ENCODE measurements at places on chromosomes 12 and 14.

DNA sequence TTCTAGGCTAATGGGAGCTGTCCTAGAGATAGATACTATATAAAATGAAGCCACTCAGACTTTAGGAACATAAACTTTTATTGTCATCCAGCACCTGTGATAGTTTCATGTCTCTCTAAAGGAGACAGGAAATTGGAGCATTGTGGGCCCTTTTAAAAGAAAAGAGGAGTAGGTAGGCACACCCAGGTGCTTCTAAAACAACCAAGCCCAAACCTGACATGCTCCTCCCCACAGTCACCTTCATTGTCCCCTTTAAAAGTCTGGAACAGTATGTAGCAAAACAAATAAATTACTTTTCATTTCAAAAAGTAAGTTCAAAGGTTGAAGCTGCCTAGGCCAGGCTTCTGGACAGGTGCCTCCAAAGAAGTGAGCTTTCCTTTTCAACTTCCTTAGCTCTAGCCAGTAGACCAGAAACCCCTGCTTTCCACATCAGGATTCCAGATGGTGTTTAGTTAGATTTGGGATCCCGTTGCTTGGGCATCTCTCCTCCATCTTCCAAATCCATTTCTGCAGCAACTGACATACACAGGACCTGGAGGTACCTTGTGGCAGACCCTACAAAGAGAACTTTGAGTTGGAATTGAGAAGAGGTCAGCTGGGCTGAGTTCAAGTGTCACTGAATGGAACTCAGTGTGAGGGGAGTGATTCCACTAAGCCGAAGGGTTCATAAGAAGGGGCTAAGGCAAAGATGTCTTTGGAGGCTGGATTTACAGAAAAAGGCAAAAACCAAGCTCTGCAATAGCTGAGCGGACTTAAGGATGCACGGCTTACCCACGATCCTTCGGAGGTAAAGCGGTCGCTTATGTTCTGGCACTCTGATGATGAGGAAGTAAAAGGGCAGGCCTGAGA is 6.9 kb downstream of the OXA1L start:
- DNase-seq, result no peak

DNA sequence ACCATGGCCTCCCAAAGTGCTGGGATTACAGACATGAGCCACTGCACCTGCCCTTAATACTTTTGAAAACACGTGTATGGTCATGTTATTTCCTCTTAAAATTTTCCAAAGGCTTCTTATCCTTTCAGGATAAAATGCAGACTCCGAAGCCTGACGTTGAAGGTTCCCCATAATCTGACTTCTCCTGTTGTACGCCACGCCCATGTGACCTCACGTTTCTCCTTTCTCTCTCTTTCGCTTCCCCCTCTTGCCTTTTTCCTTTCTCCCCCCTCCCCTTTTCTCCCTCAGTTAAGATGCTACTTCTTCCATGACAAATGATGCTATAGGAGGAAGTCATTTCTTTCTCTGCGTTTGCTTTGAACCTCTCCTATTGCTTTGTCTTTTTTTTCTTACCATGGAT is 266.0 kb downstream of the FBXL14 start:
- no peak for DNase-seq

DNA sequence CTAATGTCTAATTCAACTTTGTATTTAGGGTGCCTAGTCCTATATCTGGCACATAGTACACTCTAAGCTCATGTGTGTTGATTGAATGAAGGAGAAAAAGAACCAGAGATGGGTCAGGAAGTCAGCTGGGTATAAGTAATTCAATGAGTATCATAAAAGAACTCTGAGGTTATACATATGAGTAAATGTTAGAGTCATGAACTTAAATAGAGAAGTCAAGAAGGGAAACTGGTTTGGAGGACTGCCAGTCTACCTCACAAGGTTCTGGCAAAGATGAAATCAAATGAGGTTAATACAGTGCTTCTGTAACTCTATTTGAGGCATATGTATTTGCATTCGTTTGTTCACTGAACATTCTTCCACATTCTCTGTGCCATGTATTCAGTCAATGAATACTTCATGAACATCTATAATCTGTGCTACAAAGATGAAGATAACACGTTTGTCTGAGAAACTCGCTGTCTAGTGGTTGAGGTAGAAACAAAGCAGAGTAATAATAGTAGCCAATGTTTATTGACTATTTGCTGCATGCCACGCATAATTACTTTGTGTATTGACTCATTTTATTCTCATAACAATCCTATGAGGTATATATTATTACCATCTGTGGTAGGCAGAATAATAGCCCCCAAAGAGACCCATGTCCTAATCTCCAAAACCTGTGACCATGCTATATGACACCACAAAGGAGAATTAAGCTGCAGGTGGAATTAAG is 88.9 kb downstream of the PTGER2 start:
- no peak for DNase-seq

DNA sequence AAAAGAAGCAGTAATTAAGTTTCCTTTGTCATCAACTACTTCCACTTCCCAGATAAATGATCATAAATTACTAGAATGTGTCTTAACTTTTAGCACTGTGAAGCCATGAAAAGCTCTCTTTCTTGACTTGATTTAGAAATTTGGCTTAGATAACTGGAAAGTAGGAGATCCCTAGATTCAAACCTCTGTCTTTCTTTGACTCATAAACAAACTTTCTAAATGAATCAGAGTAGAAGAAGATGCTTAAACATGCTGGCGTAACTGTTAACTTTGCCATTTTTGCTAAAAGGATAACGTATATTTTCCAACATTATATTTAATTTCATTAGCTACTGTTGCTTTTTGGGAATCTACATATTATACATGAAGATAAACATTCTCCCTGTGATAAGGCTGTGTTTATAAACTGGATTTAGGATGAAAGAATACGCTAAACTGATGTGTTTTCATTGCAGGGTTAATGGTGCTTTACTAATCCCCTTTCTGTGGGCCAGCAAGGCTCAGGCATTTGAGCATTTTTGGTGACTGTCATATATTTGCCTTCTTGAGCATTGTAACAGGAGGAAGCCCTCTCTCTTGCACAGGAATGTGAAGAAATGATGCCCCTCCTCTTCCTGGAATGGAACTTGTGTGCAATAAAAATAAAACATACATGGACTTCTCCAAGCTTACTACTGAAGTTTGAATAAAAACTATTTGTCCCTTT is 301.4 kb downstream of the BMP4 start:
- DNase-seq, result no peak

DNA sequence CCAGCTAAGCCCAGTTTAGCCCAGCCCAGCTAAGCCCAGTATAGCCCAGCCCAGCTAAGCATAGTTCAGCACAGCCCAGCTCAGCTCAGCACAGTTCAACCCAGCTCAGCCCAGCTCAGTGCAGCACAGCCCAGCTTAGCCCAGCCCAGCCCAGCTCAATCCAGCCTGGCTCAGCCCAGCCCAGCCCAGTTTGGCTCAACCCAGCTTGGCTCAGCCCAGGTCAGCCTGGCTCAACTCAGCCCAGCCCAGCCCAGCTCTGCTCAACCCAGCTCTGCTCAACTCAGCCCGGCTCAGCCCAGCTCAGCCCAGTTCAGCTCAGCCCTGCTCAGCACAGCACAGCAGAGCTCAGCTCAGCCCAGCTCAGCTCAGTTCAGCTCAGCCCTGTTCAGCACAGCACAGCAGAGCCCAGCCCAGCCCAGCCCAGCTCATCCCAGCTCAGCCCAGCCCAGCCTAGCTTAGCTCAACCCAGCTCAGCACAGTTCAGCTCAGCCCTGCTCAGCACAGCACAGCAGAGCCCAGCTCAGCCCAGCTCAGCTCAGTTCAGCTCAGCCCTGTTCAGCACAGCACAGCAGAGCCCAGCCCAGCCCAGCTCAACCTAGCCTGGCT is 330.9 kb downstream of the TMEM121 start:
- no peak for DNase-seq

DNA sequence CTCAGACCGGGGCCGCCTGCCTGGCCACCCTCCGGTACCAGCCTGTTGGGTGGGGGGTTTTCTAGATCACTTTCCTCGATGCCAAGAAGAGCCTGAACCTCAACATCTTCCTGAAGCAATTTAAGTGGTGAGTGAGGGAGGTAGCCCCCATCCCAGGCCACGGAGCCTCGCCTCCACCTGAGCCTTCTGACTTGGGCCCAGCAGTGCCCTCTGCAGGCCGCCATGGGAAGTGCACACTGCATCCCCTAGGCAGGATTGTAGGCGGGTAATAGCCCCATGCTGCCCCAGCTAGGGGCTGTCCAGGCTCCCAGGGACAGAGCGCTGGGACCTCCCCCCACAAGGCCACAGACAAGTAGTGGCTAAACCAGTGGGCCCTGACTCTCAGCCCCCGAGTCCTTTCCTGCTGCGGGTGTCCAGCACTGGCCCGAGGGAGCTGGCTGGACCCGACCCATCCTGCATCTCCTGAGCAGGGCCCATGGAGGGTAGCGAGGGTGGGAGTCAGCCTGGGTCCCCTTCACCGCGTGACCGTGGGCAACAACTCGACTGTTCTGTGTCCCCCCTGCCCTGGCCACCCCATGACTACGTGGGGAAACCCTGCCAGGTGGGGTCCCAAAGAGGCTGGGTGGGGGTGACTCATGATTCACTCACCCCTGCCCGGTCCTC is 15.3 kb upstream of the ADSS1 start:
- peak; percentile 58 for DNase-seq

DNA sequence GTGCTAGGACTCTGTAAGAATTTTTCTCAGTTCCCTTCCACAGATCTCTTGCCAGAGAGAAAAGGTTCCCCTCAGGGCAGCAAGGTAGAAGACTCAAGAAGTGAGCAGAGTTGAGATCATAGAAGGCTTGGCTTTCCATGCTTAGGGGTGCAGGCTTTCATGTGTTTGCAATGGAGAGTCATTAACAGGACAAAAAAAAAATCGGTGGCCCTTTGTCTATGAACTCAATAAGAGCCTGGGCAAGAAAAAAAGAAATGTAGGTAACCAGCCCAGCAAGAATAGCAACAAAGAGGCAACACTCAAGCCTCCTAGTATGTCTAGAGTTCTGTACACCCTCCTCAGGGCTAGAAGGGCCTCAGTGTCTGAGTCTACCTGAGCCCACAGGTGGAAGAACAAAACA is 23.4 kb upstream of the LRP6 start:
- no peak for DNase-seq

GRCh38 chr14:53140585-53140984 is 12.5 kb downstream of the DDHD1 start:
- DNase-seq, result no peak

GRCh38 chr12:100826323-100826722 is 31.7 kb downstream of the ANO4 start:
- no peak for DNase-seq

DNA sequence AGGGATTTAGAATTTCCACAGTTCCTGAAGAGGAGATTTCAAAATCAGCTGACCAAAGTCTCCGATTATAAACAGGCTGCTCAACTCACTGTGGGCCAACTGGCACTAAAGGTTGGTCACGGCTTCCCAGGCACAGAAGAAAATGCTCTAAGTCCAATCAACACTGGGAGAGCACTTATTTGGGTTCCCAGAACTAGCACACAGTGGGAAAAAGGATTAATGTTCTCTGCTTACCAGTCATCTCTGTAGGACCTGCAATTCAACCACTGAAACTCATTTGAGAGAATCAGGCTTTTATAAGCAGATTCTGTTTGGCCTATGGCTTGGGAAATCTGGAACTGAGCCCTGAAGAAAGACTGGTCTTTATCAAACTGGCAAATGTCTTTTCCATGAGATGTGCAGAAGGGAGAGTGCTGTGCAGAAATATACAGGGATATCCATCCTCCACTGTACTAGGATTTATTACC is 49.4 kb downstream of the ABCC9 start:
- no peak for DNase-seq
